ENCODE measurements at places on chromosomes 11 and 22. TPM values are rescaled to one million over a fixed set of nuclear protein-coding genes. Genes with fewer than 3 reads are reported as not detected.

The OR10A2 gene
- not detected for total RNA-seq

DNA sequence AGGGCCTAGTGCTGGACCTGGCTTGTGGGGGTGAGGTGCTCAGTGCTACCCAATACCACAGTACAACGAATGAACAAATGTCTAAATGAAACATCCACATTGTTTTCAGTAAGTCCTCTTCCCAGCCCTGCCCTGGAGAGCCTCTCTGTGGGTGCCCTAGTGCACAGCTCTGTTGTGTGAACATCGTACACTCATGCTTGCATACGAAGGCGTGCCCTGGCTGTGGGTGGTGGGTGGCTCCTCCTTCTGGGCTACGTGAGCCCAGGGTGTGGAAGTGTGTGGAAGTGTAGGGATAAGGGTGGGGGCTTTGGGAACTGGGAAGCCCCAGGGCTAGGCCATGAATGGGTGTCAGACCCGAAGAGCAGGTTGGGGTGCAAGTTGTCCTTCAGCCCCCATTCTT lies 592 bp upstream of the NLRX1 start:
- no peak for DNase-seq

The GLB1L3 gene
- total RNA-seq = 5.8 TPM

The HTR3A gene
- not detected for total RNA-seq

The TYR gene
- total RNA-seq = 9.2 TPM

The CREB3L1 gene
- 0.79 TPM for total RNA-seq

GRCh38 chr11:2945031-2945756 lies 16.0 kb upstream of the PHLDA2 start:
- DNase-seq = peak; percentile 89

The GLYATL1 gene
- not detected for total RNA-seq
